ENCODE measurements at places on chromosomes 2 and 18.
A peak's percentile ranks its signal among the peaks of the same experiment; 100 is the strongest.

DNA sequence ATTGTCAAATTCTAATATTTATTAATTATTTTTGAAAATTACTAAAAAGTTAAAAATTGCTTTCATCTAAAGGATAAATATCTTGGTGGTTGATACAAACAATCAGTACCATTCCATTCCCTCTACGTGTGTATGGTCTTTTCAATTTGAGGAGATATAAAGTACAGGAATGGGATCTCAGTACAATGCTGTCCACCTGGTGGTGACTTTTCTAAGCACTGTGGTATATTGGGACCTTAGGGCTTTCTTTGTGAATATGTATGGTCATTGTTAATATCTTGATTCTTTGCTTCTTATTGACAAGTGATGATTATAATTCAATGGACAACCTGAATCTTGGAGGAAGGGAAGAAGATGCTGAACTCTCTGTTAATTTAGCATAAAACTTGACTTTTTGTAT lies 83.1 kb downstream of the NBEAL1 start:
- peak; percentile 3 for DNase-seq

DNA sequence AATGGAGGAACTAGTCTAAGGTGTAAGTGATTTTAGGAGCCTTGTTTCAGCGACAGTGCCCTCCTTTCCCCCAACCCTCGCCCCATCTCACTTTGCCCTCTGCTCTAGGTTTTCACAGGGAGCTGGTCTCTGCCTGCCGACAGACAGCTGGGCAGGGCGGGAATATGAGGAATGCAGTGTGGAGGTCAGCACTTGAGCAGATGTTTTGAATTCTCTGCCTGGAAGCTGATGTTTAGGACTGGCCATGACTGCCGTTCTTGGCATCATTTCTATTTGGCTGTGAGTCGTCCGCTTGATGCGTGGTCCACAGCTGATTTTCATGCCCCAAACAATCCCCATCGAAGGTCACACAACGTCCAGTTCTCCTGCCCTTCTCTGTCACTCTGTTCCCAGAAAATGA lies 55.1 kb upstream of the SIX3 start:
- DNase-seq = peak; percentile 69

- no peak for DNase-seq
Measured at GRCh38 chr2:119012345-119013301, 70.6 kb downstream of the MARCO start.

DNA sequence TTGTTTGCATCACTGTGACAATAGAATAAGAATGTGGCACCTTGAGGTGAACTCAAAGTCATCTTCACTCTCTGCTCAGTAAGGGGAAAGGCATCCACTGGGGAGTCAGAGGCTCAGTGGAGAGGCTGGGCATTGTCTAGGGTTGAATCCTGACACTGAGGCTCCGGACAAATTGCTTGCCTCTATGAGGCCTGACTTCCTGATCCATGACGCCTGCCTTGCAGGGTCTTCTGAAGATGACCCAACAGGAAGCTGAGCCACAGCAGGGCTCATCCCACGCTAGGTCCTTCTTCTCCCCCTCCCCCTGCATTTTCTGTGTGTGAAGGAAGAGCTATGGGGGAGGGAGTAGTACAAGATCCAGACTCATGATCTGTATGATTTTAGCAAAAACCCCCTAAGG lies 265.1 kb downstream of the SH3BP4 start:
- no peak for DNase-seq

DNA sequence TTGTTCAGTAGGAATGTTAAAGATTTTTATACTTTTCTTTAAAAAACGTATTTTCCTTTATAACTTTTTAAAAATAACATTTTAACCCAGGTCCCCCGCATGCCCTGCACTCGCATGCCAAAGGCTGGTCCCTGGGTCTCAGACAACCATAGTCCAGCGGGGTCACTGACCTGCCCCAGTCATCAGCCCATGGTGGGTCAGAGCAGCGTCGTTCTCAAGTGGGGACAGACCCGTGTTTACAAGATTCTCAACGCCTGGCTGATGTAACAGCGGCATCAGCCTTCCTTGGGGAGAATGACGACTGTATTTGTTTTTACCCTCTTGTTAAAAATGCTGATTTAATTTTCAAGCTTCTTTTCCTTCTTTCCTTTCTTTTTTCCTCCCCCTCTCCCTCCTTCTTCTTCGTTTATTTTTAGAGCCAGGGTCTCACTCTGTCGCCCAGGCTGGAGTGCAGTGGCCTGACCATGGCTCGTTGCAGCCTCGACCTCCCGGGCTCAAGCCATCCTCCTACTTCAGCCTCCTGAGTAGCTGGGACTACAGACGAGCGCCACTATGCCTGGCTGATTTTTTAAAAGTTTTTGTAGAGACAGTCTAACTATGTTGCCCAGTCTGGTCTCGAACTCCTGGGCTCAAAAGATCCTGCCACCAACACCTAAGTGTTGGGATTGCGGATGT lies 1.0 kb upstream of the EFHD1 start:
- DNase-seq = no peak

DNA sequence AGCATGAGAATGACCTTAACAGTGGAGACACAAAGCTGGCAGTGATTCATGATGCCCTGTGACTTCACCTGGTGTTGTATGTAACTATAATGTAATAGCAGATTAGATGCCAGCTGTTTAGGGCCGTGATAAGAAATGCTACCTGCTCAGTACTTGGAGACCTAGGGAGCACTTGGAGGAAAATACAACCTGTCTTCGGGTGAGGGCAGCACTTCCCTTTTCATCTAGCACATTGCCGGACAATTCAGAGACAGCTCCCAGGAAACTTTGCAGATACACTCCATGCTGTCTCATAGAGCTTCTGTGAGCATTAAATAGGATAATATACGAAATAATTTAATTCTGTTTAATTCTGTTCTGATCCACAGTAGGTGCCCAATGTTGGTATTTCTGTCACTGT lies 668.5 kb downstream of the TSN start:
- DNase-seq = no peak

- DNase-seq = no peak
Measured at GRCh38 chr2:217801711-217802110, 201.1 kb downstream of the TNS1 start.

GRCh38 chr2:3246928-3247714 lies 130.5 kb downstream of the EIPR1 start:
- no peak for DNase-seq

GRCh38 chr2:157838442-157839161 lies 37.5 kb downstream of the ACVR1 start:
- DNase-seq = peak; percentile 94

DNA sequence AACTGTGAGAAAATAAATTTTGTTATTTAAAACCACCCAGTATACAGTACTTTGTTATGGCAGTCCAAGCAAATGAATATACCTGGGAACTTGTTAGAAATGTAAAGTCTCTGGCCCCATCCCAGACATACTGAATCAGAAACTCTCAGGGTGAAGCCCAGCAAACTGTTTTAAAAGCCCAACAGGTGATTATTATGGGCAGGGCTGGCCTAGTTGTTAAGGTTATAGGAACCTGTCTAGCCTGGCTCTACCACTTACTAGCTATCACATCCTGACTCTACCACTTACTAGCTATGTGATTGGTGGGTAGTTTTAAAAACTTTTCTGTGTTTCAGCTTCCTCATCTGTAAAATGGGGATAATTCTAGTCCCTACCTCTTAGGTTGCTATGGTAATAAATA lies 8.0 kb upstream of the DARS1 start:
- no peak for DNase-seq

- no peak for DNase-seq
Measured at GRCh38 chr2:60347781-60348180, 205.7 kb downstream of the BCL11A start.

DNA sequence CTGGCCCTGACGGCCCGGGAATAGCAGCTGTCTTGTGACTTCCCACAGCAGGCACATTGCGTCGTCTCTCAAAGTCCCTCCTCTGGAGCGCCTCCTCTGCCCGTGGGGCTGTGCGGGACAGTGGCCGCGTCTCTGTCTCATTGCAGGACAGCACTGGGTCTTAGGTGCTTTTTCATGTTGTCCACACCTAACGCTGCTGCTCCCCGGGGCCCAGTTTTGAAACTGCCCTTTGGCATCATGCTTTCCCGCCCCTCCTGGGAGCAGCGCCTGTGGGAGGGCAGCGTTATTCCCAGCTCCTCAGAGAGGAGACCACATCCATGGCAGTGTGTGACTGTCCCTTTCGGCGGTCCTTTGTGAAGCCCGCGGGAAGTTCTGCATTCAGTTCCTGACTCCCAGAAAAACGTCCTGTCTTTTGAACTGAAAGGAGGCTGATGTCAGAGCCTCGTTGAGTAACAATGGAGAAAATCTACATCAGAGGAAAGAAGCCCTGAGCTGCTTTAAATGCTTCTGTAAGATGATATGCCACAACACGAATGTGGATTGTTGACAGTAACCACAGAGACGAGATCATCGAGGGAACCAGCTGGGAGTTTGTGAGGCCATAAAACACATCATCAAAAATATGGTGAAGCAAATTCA lies 226.0 kb downstream of the FAM210A start:
- DNase-seq = peak; percentile 95

- DNase-seq = peak; percentile 22
Measured at GRCh38 chr18:79986726-79987125, 1.6 kb downstream of the TXNL4A start.

DNA sequence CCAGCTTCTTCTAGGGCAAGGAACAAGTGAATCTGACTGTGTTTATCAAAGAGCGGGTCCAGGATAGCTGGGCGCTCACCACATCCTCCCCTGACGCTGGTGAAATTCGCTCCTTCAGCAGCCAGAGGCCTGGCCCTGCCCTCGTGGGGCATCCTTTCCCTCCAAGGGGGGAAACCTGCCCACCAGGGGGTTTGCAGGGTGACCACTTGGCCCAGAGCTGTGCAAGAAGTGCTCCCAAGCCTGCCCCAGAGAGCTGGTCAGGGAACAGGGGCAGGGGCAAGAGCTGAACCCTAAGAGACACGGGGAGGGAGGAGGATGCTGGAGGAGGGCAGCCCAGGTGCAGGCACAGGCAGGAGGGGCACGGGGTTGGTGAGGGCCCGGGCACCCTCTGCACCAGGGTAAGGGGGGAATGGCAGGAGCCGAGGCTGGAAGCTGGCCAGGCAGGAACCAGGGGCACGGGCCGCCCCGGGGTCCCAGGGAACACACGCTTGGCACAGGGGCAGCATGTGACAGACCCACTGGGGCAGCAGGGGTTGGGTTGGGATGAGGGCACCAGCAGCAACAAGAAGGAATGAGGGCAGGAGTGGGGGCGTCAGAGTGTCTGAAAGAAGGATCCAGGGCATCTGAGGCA lies 2.8 kb upstream of the GPR55 start:
- no peak for DNase-seq

DNA sequence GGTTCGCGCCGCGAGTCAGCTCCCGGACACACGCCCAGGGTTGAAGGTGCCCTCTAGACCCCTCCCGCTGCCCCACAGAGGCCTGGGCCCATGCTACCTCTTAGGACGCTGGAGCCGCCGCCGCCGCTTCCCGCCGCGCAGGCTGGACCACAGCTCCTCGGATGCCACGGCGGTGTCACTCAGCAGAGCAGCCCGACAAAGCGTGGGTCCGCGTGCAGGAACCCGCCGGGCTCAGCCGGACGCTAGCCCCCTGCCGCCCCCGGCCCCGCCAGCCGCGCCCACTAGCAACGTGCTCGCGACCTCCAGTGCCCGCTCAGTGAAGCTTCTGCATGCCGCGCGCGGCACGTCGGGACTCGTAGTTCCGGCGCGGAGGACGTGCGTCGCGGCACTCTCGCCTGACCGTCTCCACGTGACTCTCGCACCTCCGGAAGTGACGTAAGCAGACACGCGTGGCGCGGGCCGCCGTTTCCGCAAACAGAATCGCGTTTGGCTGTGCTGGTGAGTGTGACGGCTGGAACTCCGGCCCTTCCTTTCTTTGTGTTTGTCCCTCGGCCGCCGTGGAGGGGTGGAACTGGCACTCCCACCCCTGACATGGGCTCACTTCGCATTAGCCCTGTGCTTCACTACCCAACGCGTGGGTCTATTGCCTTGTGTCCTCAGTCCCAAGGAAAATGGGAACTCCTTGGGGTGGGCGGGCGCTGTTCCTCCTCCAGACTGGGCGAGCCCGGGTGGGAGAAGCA lies at the start of the genes FAM210A and RNMT:
TSS of gene FAM210A (minus strand) at position 327 of the 740 bp plus-strand sequence. CDS start 44,481 bp downstream, outside the sequence.
TSS of gene RNMT (plus strand) at position 442 of the 740 bp plus-strand sequence. CDS start 4,845 bp downstream, outside the sequence.
- DNase-seq = peak; percentile 99

- DNase-seq = no peak
Measured at GRCh38 chr2:124589971-124590370, 564.9 kb downstream of the CNTNAP5 start.

DNA sequence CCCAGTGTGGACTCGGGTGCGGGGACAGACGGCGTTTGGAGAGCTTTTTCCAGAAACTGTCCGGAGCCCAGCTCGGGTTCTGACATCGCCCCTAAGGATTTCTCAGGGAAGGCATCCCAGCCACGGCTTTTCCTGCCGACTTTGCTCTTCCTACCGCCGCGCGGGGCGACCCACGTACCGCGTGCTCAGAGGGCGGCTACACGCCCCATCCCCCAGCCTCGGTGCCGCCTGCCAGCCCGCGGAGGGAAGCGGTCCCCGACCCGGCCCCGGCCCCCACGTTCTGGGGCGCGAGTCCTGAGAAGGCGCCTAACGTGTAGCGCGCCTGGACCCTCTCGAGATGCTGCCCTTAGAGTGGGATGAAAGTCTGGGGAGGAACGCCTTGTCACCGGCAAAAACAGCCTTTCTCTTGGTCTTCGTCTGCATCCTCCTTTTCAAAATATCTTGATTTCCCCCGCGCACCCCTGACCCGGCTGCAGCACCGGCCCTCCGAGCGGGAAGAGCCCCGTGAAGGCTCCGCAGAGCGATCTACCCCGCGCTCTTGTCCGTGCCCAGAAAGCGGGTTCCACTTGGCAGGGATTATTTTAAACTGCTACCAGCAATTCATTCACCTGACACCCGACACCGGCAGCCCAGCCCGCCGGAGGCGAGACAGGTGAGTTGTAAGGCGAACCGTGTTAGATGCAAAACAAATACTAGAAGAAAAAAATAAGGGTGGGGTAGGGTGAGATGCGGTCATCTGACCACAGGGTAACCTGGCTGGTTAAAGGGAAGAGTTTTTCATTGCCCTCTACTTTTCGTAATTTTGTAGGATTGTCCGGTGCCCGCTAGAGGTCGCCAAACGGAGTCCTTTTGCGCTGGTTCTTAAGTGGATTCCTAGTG lies 812 bp upstream of the KCNG3 start:
- peak; percentile 84 for DNase-seq
